ENCODE measurements at places on chromosomes 13 and 19.

- DNase-seq, result peak; percentile 43
These were observed 81.3 kb upstream of the FRY start for GRCh38 chr13:31950111-31950815.

DNA sequence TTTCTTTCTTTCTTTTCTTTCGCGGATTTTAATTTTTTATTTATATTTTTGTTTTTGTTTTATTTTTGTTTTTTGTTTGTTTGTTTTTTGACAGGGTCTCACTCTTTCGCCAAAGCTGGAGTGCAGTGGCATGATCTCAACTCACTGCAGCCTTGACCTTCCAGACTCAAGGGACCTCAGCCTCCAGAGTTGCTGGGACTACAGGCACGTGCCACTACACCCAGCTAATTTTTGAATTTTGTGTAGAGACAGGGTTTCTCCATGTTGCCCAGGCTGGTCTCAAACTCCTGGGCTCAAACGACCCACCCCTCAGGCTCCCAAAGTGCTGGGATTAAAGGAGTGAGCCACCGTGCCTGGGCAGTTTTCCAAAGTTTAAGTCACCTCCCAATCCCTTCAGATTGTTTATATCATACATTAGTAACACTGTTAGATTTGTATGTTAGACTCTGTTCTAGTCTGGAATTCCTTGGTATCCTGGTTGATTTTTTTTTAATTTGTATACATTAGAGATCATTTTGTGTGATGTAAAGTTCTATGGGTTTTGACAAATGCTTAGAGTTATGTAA is 597.3 kb downstream of the DCT start:
- no peak for DNase-seq

- DNase-seq, result peak; percentile 95
These were observed 18.2 kb downstream of the LSM4 start for GRCh38 chr19:18304458-18305310.

DNA sequence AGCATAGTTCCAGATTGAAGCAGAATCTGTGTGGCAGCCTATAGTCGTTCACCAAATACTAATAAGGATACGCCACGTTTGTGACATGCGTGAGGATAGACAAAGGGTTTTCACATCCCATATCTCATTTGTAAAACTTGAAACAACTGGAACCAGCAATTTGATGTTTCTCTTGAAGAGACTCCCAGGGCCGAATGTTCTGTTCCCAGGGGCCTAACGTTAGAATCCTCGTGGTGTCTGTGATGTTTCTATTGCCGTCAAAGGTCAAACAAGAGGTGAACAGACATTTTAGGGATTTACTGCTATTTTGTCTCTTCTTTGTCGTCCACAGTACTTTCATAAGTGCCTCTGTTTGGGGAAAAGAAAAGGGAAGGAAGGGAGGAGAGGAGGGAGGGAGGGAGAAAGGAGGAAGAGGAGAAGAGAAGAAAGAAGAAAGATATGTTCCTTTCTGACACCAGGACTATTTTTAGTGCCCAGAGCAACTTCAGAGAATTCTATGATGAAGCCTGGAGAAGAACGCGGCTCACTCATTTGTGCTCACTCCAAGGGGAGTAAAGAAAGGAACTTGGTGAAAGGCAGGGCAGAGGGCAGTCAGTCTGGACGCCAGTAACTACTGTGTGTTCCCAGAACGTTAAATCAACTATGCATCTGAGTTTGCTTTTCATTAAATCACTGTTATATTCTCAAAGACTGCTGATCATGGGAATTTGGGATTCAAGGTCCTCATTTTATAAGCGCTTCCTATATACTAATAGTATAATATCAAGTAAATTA is 154.5 kb downstream of the DCT start:
- DNase-seq, result no peak

GRCh38 chr13:37608750-37609339 is 10.3 kb upstream of the POSTN start:
- DNase-seq, result no peak

DNA sequence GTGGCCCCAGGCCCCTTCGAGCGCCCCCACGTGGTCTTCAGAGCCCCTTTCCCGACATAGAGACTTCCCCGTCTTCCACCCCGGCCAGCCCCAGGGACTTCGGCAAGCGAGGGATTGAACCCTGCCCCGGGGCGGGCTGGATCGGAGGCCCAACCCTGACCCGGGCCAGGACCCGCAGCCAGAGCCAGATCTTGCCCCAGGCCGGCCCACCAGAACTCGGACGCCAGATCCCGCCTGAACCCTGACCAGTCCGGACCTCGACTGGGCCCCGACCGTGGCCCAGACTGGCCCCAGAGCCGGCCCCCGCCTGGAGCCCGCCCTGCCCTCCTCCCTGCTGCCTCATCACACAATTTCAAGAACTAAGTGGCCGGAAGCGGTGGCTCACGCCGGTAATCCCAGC is 253 bp upstream of the TPTE2 start:
- no peak for DNase-seq

All from inflammatory macrophage (primary cell).